ENCODE measurements at places on chromosomes 2 and 18. TPM values are rescaled to one million over a fixed set of nuclear protein-coding genes. Genes with fewer than 3 reads are reported as not detected.

Gene GBX2
- total RNA-seq: not detected

Gene ASXL3
- 1.00 TPM for total RNA-seq

Gene XDH
- 46.4 TPM for total RNA-seq

Gene TEX44
- not detected for total RNA-seq

Gene POTEI
- total RNA-seq: not detected

Gene DCDC2C
- total RNA-seq: not detected

Gene ICA1L
- total RNA-seq: 4.4 TPM

DNA sequence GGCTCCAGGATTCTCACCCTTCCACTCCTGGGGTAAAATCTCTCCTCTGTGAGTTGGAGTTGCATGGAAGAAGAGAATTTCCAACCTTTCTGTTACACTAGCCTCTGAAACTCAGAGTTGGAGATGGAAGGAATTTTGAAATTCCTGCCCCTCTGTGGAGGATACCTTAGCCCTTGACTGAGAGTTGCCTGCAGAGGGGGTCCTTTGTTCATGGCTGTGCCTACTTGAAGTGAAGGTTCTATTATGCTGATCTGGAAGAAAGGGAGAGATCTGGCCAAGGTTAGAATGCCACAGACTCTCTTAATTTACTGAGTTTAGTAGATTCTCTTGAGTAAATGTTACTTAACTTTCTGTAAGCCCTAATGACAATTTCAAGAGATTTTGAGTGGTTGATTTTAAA, 626.6 kb upstream of the GYPC start:
- DNase-seq: no peak

- DNase-seq: no peak
Measured at GRCh38 chr2:169684135-169684565, 10.1 kb downstream of the CFAP210 start.

GRCh38 chr2:192700934-192701333, 506.2 kb upstream of the TMEFF2 start:
- no peak for DNase-seq

DNA sequence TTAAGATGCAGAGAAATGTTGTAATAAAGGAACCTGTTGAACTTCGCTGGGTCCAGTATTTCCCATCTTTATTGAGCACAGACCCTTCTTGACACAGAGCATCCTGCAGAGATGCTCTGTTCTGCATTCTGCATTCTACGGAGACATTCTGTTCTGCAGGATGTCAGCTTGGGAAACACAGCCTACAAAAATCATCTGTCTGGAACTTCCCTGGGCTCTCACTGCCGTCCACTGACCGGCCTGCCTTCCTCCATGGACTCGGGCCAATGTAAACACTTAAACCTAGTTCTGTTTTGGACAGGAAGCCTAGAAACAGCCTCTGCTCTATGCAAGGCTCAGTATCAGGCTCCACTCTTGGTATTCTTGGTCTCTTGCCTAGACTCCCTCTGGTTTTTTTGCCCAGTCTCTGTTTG, 90.0 kb upstream of the PPP1CB start:
- DNase-seq: peak; percentile 75

GRCh38 chr2:239061824-239062570, 214.1 kb downstream of the TWIST2 start:
- DNase-seq: peak; percentile 19
